NCI-H748 treated with DMSO at 0.1 percent for 48 hours (cell line): ENCODE measurements at places on chromosomes 13 and 19.

DNA sequence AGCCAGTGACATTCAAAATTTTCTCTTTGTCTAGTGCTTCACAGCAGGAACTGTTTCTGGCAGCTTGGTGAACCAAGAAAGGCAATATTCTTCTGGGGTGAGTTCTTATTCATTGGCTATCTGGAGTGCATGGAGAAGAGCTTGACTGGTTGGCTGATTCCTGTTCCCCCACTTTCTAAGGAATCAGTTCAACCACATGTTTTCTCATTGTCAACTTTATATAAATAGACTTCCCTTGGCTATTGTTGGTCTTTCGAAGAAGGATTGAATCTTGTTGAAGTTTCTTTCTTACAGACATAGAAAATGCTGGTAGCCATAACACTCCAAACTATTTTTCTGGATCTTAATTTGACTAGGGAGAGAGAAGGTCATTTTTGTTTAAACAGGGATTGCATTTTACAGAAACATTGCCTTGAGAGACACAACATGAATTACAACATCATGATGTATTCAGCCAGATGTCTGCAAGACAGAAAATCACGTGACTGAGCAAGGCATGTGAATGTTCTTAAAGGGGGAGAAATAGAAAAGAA lies 85.2 kb downstream of the EDNRB start:
- no peak for DNase-seq

- DNase-seq, result no peak
Observed at GRCh38 chr13:30274083-30274482, 33.3 kb downstream of the KATNAL1 start.

GRCh38 chr13:103926118-103926517 lies 859.9 kb upstream of the SLC10A2 start:
- no peak for DNase-seq

DNA sequence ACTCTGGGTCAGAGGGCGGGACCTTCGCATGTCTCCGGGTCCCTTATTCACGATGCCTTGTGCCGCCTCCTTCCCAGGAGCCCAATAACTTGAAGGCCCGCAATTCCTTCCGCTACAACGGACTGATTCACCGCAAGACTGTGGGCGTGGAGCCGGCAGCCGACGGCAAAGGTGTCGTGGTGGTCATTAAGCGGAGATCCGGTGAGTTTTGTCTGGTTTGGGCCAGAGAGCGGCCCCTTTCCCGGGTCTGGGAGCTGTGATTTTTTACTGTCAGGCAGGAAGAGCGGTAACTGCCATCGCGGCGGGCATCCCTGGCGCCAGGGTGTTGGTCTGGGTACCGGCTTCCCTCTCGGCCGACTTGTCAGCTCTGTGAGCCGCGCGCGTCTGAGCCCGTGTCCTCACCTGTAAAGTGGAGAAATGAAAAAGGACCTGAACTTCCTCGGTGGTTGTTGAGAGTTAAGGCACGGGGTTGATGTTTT lies 800 bp downstream of the RPL28 start:
- no peak for DNase-seq

DNA sequence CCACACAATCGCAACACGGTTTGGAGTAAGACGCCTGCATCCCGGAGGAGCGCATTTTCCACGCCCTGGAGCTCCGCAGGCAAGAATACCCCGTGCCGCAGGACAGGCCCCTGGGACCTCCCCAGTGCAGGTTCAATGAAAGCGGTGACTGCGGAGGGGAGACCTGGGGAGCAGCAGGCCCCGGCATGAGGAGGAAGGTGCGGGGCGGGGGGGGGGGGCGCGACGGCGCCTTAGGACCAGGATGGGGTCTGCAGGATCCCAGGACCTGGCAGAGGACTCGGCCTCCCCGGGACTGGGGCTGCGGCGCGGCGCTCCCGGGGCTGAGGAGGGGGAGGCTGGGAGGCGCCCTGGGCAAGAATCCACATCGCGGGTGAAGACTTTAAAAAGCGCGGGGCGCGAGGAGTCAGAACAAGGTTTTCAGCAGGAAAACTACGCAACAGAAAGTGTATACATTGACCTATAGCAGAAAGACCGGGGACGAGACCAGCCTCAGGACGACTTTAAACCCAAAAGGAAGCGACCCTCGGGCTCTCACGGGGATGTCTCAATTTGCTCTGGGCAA lies 432 bp downstream of the ZNF611 start:
- DNase-seq, result no peak

DNA sequence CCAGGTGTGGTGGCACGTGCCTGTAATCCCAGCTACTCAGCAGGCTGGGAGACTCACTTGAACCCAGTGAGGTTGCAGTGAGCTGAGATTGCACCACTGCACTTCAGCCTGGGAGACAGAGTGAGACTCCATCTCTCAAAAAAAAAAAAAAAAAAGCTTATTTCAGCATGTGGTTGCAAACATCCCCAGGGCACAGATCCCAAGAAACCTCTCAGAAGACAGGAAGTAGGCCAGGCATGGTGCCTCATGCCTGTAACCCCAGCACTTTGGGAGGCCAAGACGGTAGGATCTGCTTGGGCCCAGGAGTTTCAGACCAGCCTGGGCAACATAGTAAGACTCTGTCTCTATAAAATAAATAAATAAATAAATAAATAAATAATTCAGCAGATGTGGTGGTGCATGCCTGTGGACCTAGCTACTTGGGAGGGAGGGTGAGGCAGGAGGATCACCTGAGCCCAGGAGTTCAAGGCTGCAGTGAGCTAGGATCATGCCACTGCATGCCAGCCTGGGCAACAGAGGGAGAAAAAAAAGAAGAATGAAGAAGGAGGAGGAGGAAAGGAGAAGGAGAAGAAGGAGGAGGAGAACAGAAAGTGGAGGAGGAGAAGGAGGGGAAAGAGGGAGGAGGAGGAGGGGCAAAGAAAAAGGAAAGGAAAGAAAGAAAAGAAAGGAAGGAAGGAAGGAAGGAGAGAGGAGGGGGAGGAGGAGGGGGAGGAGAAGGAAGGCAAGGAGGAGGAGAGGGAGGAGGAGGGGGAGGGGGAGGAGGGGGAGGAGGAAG lies 4.3 kb upstream of the LRRC8E start:
- DNase-seq, result no peak

GRCh38 chr13:48858122-48858902 lies 117.4 kb upstream of the FNDC3A start:
- DNase-seq, result peak; percentile 13

GRCh38 chr13:75639454-75639853 lies 3.3 kb downstream of the LMO7 start:
- DNase-seq, result no peak

DNA sequence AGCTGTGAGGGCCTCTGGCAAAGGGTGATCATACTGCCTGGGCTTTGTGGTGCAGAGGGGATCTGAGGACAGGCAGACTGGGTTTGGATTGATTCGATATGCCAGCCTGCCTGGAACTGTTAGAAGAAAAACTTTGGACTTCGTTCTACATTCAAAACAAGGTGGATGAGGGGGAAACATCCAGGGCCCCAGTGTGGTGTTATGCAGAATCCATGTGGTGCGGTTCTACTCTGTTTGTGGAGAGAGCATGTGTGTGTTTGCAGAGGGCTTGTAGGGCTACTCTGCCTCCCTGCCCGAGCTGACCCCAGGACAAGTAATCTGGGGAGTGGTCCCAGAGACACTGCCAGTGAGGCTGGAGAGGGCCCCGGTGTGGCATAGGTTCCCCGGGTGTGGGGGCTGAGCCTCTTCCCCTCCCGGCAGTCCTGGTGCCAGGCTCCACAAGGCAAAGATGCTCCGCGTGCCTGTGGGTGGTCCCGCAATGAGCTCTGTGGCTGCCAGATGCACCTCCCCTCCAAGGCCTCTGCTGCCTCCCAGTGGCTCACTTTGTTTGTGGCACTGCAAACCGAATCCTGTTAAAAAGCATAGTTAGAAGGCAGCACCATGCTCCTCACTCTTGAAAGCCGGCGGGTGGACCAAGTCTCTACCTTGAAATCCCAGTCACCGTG lies 22.3 kb upstream of the TFDP1 start:
- DNase-seq, result peak; percentile 79

GRCh38 chr13:45349438-45349837 lies 8.5 kb upstream of the TPT1 start:
- no peak for DNase-seq

GRCh38 chr19:2616741-2617392 lies 85.6 kb downstream of the GNG7 start:
- no peak for DNase-seq

- DNase-seq, result no peak
Observed at GRCh38 chr13:83753912-83754624, 128.2 kb downstream of the SLITRK1 start.

DNA sequence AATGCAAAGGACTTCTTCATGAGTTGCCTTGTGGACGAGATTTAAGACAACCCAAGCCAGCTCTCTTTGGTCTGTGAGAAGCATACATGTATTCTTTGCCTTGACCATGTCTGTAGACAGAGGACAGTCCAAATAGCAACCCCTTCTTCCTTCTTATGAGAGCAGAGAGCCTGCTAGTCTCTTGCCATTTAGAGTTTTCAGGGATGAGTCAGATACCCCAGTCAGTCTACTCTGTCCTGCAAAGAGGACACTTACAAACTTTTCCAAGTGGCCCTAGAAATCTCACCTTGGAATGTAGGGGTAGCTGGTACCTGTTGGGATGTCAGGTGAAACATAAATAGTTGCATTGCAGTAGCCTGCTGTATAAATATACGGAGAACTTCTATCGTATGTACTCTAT lies 36.7 kb downstream of the DNAJC3 start:
- no peak for DNase-seq

GRCh38 chr19:30216453-30216852 lies 155.7 kb upstream of the ZNF536 start:
- DNase-seq, result no peak

DNA sequence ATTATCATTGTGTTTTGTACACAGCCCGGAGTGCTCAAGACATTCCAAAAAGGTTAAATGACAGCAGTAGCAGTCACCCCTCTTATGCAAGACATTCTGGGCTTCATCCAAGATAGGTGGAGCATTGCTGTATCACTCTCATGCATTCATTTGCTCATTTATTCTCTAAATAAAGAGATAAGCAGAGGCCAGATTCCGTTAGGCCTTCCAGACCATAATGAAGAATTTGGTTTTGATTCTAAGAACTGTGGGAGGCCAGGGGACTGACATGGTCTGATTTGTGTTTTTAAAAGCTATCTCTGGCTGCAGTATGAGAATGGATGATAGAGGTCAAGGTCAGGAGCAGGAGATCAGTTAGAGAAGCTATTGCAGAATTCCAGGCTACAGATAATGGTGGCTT lies 145.8 kb downstream of the KCNRG start:
- no peak for DNase-seq

DNA sequence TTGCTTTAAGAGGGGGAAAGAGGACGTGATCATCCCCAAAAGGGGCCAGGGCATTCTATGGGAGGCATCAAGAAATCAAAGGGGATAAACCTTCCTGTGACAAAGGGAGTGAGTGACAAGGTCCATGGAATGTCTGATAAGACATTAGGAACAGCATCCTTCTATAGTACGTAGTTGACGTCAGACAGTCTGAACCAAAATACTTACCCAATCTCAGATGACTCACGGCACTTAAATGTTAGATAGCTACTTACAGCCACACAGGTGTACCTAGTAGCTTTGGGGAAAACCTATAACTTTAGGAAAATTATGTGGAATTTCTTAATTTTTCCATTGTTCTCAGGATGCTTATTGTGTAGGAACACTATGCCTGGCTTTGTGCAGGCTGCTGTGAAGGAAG lies 4.9 kb downstream of the LGALS16 start:
- no peak for DNase-seq

GRCh38 chr13:110309661-110310524 lies 2.8 kb downstream of the COL4A2 start:
- no peak for DNase-seq

- DNase-seq, result no peak
Observed at GRCh38 chr19:16330368-16330801, 5.8 kb downstream of the KLF2 start.

- DNase-seq, result no peak
Observed at GRCh38 chr19:5308451-5309437, 31.9 kb downstream of the PTPRS start.

- DNase-seq, result no peak
Observed at GRCh38 chr13:99058527-99059495, 80.9 kb upstream of the DOCK9 start.

DNA sequence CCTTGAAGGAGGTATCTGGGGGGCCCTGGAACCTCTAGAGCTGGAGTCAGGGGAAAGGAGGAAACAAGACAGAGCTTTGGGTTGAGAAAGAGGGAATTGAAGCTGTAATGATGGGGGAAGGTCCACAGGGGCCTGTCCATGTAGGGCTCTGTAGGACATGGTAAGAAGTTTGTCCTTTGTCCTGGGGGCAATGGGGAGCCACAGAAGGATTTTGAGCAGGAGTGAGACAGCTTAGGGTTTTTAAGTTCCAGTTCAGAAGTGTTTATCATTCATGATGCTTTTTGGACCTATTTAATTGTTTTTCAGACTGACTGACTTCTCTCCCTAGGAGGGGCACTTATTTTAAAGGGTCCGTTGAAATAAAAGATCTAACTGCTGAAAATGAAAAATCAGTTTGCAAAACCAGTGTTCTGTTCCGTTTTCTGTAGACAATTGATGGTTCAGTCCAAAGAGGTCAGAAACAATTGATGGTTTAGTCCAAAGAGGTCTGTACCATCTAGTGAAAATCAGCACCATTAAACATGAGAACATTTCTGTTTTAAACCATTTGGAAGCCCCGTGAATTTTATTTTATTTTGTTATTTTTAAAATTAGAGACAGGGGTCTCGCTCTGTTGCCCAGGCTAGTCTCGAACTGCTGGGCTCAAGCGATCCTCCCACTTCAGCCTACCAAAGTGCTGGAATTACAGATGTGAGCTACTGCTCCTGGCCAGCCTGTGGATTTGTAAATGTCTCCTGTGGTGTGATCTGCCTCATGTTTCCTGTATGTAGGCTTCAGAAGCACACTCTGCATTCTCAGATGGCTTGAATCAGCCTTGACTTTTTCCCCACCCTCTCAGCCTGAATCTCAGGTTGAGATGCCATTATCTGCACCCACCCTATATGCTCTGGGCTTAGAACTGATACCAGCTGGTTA lies 8.4 kb downstream of the PLD3 start:
- no peak for DNase-seq

- DNase-seq, result no peak
Observed at GRCh38 chr13:24179486-24179850, 18.9 kb downstream of the SPATA13 start.

DNA sequence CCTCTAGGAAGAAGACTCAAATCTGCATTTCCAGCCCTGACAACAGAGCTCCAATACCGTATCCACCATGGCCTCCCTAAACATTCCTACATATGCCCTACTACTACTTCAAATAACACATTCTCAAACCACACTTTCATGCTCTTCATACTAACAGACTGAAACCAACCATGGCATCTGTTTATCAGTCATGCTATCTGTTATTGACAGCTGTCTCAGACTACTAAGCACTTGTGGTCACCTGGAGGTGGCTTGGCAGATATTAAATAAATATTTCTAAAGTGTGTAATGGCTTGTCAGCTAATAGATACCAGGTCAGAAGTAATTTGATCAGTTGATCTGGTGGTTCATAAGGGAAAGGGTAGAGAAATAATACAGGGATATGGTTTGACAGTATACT lies 489.1 kb downstream of the DIAPH3 start:
- no peak for DNase-seq

GRCh38 chr13:113518076-113518803 lies 27.7 kb upstream of the DCUN1D2 start:
- no peak for DNase-seq

GRCh38 chr19:19550485-19550929 lies 12.4 kb downstream of the CILP2 start:
- DNase-seq, result no peak

- DNase-seq, result no peak
Observed at GRCh38 chr19:55316646-55317045, 8.5 kb downstream of the TMEM150B start.

GRCh38 chr13:89812856-89813255 lies 1534.6 kb upstream of the MIR17HG start:
- DNase-seq, result no peak

- no peak for DNase-seq
Observed at GRCh38 chr19:35872180-35872579, 3.8 kb downstream of the APLP1 start.
